ENCODE measurements at places on chromosomes 6 and 20. TPM values are rescaled to one million over a fixed set of nuclear protein-coding genes. Genes with fewer than 3 reads are reported as not detected.

Gene RAET1G
- polyA plus RNA-seq, result 8.9 TPM

DNA sequence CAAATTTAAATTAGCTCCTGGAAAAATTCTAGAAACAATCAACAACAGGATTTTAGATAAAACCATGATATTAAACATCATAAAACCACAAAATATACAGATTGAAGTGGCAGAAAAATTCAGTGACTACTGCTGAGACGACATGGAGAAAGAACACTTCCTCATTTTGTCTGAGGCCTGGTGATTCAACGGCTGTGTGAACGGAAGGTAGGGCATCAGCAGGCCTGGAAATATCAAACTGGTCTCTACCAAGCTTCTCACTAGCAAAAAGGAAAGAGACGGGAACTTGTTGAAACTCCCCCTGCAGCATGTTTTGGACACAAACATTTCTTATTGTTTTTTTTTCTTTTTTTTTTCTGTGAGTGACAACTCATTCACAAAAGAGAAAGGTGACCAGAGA lies 58.0 kb upstream of the AHI1 start:
- no peak for DNase-seq

Gene VSX1
- not detected for polyA plus RNA-seq

- peak; percentile 71 for DNase-seq
Observed at GRCh38 chr6:31952140-31952805, 6.4 kb downstream of the CFB start.

- DNase-seq, result peak; percentile 32
Observed at GRCh38 chr6:97440590-97441176, 157.7 kb upstream of the MMS22L start.

DNA sequence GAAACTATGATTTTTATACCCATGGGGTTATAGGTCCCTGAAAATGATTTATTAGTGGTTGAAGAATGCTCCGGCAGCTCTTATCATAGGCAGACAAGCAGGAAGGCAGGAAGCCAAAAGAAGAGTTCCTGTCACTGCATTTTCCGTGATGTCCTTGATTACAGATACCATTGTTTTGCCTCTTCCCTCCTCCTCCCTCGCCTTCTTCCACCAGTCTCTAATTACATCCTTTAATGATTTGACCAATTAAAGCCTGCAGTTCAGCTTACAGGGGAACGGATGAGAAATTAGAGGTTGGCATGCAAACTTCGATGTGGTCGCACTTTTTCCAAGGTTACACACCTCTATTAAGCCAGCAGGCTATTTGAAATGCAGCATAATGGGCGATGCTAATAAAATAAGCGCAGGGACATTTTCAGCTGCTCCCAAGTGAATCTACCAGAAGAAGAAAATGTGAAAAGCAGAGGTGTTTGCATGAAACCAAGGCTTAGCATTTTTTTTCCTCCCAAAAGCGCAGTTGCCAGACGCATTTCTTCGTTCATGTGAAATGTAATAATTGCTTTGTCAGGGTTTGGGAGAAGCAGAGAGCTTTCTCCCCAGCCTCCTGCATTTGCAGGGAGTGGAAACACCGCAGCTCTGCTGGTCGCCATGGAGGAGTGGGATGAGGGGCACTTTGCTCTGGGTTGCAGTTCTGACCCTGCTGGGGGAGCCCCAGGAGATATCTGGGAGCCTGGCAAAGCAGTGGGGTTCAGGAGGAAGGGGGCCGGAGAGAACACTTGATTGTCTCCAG lies 6.0 kb downstream of the NOX3 start:
- DNase-seq, result peak; percentile 23

Gene ADGRB3
- 0.01 TPM for polyA plus RNA-seq

- DNase-seq, result no peak
Observed at GRCh38 chr6:17672064-17672718, 34.5 kb downstream of the NUP153 start.

DNA sequence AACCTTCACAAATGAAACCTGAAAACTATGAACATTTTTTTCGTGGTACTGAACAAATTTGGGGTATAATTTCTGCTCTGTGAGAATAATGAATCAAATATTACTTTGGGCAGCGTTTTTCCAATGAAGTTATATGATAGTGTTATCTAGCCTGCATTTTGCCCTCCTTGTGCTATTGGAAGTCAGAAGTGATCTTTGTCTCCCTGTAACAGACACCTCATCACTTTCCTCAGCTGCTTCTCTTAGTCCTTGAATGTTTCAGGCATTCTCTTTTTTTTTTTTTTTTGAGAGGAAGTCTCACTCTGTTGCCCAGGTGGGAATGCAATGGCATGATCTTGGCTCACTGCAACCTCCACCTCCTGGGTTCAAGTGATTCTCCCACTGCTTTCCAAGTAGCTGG lies 10.2 kb downstream of the DDX27 start:
- no peak for DNase-seq

Gene SLC22A7
- polyA plus RNA-seq, result not detected

Gene LHFPL5
- not detected for polyA plus RNA-seq

Gene BFSP1
- polyA plus RNA-seq, result 1.5 TPM

DNA sequence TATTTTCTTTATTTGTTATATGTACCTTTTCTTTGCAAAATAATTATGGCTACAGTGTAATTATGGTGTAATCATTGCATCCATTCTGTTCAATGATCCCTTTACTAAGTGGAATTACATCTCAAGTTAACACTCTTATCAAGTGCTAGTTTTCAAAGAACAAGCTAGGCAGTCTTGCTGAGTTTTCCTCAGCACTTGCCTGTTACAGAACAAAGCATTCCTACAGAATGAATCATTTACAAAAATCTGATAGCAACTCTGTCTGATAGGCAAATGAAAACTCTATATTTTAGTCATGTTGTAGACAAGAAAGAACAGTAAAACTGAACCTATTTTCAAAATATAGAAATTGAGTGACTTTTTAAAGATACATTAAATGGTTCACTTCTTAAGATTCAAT lies 109.8 kb upstream of the POU3F2 start:
- DNase-seq, result peak; percentile 71

DNA sequence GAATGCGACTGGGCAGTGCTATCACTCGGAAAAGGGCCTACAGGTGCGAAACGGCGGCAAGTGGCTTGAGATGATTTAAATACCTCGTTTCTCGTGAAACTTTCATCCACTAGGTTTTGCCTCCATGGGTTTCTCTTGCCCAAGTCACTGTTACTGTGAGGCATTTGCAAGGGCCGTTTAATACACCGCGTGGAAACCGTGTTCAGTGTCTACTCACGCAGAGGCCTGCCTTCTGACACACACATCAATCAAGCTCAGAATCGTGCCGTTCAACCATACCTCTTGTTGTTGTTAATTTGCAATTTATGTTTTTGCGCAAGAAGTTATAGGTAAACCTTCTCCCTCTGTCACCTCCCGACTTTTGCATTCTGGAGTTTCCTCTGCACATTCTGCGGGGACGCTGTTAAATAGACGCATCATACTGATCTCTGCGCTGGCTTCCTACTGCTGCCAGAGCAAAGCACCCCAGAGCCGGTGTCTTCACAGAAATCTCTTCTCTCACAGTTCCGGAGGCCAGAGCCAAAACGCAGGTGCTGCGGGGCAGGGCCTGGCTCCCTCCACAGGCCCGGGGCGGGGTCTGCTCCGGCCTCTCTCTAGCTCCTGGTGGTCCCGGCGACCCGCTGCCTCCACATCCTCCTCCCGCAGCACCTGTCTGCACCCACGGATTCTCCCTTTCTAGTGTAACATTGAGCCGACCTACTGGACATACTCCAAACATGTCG lies 251.4 kb downstream of the SMOC2 start:
- DNase-seq, result no peak
